ENCODE measurements at places on chromosomes 7 and 10.
A peak's percentile ranks its signal among the peaks of the same experiment; 100 is the strongest.

DNA sequence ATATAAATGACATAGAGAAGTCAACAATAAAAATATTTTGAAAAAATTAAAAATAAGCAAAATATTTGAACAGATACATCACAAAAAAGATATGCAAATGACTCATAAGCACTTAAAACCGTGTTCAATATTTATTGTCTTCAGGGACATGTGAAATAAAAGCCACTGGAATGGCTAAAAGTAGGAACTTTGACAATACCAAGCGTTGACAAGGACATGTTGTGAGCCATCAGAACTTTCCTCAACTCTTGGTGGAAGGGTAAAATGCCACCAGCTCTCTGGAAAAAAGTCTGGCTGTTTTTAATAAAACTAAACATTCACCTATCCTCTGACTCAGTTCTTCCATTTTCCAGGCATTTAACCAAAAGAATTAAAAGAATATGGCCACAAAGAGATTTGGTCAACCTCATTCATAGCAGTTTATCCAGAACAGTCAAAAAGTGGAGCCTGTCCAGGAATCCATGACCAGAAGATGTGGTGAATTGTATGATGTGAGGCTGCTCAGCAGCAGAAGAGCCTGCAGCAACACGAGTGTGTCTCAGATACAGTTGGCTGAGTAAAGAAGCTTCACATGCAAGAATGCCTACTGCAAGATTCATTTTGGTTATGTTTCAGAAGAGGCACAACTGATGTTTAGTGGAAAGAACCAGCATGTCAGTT, 7.1 kb upstream of the KLF6 start:
- peak; percentile 33 for DNase-seq

DNA sequence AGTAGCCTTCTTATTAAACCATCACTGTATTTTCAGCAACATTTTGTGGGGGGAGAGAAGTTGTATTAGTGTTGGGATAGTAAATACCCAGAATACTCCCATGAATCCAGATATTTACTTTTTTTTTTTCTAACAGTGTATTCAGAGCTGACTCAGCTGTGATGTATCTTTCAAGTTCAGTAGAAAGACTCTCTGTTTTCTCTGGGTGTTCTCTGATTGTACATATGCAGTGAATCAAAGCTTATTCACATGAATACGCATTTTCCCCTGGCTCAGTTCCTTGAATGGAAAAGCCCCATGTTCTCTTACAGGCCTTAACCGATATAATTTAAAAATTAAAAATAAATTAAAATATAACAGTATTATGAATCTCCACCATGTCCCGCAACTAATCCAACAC, 1.3 kb downstream of the TFPI2 start:
- DNase-seq, result peak; percentile 20

GRCh38 chr7:91276909-91277308, 12.7 kb downstream of the FZD1 start:
- no peak for DNase-seq

GRCh38 chr10:83352588-83352987, 786.7 kb upstream of the GHITM start:
- no peak for DNase-seq

GRCh38 chr7:99272476-99273045, at the start of gene MYH16:
Gene MYH16, plus strand, starts transcription at chr7:99272839.
- peak; percentile 67 for DNase-seq

GRCh38 chr7:85262891-85263290, 76.0 kb upstream of the SEMA3D start:
- no peak for DNase-seq

- no peak for DNase-seq
Measured at GRCh38 chr10:20058135-20058534, 241.9 kb downstream of the PLXDC2 start.

- no peak for DNase-seq
Measured at GRCh38 chr10:2798336-2799022, 268.9 kb upstream of the PFKP start.

GRCh38 chr10:35447693-35448407, 111.5 kb downstream of the CCNY start:
- DNase-seq, result peak; percentile 79

DNA sequence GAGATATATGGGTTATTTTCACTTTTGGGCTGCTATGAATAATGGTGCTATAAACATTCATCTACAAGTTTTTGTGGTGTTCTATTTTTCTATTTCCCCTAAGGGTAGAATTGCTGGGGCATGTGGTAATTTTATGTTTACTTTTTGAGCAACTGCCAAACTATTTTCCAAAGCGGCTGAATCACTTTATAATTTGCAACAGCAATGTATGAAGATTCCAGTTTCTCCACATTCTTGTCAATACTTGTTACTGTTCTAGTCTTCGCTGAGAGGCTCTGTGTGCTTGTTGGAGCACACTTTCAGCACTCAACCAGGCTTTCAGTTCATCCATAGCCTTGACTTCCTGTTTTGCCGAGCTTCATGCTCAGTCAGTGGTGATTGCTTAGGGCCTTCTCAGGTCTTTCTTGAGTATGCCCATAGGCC, 39.0 kb downstream of the ADK start:
- peak; percentile 95 for DNase-seq

DNA sequence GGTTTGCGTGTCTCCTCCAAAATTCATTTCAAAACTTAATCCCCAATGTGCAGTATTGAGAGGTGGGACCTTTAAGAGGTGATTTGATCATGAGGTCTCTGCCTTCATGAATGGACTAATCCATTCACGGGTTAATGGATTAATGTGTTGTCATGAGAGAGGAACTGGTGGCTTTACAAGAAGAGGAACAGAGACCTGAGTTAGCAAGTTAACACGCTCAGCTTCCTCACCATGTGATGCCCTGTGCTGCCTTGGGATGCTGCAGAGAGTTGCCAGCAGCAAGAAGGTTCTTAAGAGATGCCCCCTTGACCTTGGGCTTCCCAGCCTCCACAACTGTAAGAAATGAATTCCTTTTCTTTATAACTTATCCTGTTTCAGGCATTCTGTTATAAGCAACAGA, 3.7 kb upstream of the TCTN3 start:
- no peak for DNase-seq

GRCh38 chr10:62475551-62475950, 101.4 kb downstream of the ZNF365 start:
- DNase-seq, result peak; percentile 47

- no peak for DNase-seq
Measured at GRCh38 chr7:36787933-36788378, 63.7 kb upstream of the AOAH start.

DNA sequence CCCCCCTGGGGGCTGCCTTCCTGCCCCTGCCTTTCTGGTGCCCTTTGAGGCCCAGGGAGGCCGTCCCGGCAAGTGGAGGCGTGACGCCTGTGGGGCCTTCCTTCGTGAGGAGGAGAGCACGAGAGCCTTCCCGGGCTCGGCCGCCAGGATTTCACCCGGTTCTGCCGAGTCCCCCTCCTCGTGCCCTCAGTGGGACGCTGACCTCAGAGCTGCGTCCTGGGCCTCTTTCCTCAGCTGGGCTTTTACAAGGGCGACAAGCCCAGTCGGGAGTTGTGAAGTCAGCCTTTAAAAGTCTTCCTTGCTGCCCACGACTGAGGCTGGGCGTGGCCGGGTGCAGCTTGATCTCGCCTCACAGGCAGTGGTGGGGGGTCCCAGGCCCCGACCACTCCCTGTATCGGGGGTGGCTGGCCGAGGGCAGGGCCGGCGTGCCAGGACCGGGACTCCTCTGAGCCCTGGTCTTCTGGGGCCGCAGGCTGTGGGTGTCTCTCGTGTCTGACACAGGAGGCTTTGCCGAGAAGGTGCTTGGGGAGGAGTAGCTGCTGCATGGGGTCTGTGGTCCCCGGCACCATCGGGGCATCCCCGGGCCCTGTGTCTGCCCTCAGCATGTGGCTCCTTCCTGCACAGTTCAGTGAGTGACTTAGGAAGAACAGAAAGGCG, 41.8 kb downstream of the FAM20C start:
- no peak for DNase-seq

DNA sequence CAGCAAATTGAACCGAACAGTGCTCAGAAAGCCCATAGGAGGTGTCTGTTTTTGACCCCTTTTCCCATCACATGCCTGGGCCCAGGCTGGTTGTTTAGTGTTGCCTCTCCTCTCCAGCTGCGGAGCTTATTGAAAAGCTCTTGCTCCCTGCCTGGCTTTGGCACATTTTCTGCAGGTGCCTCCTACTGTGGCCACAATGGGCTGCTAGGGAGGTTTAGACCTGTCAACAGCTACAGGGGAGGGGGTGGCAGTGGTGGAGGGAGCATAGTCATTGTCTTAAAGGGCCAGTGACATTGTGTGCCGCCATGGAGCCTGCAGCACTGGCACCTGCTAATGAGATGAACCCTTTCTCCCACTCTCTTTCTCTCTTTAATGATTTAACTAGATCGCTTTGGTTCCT, 13.2 kb upstream of the ENO4 start:
- no peak for DNase-seq

DNA sequence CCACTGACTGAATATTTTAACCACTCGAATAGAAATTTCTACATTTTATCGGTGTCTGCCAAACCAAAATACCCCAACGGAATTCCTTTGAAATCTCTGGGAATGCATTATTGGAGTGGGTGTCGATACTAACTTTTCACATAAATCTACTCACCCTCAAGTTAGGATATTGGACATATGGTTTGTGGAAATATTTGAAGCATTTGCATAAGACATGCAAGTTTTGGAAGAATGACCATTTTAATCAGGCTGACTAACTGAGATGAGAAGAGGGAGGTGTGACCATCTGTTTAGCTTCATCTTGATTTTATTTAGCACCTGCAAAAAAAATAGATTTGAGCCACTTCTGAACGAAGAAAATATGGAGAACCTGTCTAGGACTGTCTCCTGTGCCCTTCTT, 61.2 kb downstream of the KLF6 start:
- no peak for DNase-seq

DNA sequence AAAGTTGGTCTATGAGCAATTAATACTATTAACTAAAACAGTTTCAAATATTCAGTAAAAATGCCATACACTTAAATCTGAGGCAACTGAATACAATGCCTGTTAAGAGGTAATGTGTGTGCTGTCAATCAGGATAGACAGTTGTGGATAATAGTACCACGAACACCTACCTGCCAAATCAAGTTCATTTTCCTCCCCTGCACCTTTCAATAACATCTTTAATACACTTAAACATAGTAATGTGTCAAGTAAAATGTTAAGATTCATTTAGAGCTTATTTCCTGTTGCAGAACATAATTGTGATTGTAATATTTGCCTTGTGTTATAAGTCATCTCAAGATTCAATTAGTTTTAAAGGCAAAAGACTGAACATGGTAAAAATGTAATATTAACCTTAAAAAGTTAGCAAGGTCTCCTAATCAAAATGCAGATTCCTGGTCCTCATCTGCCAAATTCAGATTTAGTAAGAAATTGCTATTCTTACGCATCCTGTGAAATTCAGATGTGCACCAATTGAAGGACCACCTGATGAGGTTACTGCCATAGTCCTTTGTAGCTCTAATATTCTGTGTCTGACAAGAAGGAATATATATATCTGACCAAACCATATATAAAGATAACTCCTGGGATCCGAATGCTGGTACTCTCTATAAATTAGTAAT, 37.1 kb downstream of the COL1A2 start:
- peak; percentile 29 for DNase-seq

- no peak for DNase-seq
Measured at GRCh38 chr10:46216003-46216634, 70.7 kb upstream of the ANTXRL start.

DNA sequence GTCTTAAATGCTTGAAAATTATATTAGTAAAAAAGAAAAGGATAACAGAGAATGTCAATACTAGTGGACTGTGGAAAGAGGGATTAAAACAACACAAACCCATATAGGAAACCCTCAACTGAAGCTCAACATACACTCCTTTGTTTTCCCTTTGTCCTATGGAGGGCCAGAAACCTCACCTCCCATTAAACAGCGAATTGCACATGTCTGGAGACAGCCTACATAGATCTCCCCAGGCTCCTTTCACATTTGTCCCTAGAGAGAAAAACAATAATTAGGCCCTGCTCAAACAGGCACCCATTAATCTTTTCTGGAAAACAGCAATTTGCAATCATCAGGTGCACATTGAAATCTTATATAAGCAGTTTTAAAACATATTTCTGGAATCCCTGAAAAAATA, 87.6 kb upstream of the SEMA3D start:
- no peak for DNase-seq

DNA sequence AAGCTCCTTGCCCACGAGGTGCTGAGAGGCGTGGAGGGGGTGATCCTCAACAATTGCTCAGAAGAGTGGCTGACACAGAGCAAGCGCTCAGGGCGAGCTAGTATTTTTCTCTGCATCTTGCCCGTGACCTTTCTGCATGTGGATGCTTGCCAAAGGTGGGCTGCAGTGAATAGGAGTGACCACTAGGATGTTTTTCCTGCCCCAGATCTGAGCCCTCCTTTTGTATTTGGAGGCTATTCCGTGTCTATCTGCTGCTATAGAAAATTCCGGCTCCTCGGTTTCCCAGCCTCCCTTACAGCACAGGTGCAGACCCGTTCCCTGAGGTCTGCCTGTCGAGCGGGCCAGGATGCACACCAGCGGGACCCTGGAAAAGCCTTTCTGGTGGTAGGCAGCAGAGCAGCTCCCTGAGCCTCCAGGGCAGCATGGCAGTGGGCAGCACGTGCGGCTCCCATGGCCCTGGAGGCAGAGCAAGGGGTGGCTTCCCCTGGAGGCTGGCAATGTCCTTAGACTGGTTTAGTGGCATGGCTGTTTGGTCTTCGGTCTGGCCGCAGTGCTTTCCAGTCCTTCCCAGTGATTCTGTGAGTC, 145.1 kb upstream of the PCBD1 start:
- DNase-seq, result no peak

GRCh38 chr10:128604025-128604424, 477.8 kb upstream of the MKI67 start:
- DNase-seq, result no peak

- DNase-seq, result no peak
Measured at GRCh38 chr10:1119501-1119900, 63.3 kb downstream of the WDR37 start.

DNA sequence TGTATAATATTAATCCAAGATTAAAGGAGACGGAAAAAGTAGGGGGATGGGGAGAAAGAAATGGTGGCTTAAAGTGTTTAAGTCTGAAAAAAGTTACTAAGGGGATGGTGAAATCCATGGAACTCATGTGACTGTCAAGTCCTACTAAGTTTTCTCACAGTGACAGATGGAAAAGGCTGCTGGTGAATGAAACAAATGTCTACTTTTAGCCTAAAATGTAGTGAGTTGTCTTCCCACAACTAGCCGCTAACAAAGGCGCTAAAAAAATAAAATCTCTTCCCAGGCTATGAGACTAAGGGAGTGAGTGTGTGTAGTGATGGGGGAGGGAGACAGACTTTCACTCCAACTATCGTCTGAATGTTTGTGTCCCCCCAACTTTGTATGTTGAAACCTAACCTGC, 12.6 kb downstream of the VIM start:
- DNase-seq, result no peak

GRCh38 chr10:133318494-133319127, 9.9 kb downstream of the ZNF511 start:
- DNase-seq, result peak; percentile 50

GRCh38 chr7:99579281-99579955, 18.6 kb upstream of the TMEM225B start:
- no peak for DNase-seq

Data from M059J (cell line).